Small intestine (tissue), 16 donors: ENCODE measurements at places on chromosomes 1 and 21.

- DNase-seq = peak; percentile 62
Measured at GRCh38 chr21:42062236-42063022, 8.7 kb upstream of the UMODL1 start.

GRCh38 chr21:31592963-31593560 lies 66.4 kb upstream of the SOD1 start:
- no peak for DNase-seq

- no peak for DNase-seq
Measured at GRCh38 chr1:8595941-8596340, 221.5 kb downstream of the RERE start.

- DNase-seq = no peak
Measured at GRCh38 chr1:112247961-112248360, 148.1 kb upstream of the CTTNBP2NL start.

DNA sequence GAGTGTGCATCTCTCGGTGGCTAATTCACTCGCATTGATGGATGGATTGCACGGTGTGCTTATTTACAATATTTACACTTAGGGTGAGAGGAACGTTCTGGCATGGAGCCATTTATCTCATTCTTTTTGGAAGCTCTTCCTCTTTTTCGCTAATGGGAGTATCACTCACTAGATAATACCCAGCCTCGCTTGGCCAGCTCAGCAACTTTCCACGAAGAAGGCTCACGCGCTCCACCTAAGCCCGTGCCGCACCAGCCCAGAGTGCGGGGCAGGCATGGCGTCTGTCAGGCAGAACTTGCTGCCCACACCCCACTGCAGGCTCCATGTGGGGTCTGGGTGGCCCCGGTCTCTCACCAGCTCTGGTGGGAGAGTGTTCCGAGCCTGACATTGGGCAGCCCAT lies 484.9 kb downstream of the NPHP4 start:
- no peak for DNase-seq

- no peak for DNase-seq
Measured at GRCh38 chr1:210646258-210646616, 317.5 kb downstream of the HHAT start.
